LNCaP clone FGC (cell line): ENCODE measurements at places on chromosomes 13 and 19.

DNA sequence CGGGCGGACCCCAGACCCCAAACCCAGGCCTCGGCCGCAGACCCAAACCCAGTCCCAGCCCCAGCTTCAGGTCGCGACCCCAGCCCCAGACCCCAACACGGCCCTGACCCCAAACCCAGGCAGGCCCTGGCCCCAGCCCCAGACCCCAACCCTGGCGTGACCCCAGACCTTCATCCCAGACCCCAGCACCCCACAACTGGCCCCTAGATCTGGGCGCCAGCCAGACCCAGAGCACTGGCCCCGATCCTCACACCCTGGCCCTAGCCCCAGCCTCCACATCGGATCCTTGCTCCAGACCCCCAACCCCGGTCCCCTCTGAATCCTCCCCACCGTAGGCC is 7.5 kb downstream of the MBD3 start:
- DNase-seq: no peak

GRCh38 chr13:21738630-21739029 is 67.8 kb downstream of the FGF9 start:
- no peak for DNase-seq

DNA sequence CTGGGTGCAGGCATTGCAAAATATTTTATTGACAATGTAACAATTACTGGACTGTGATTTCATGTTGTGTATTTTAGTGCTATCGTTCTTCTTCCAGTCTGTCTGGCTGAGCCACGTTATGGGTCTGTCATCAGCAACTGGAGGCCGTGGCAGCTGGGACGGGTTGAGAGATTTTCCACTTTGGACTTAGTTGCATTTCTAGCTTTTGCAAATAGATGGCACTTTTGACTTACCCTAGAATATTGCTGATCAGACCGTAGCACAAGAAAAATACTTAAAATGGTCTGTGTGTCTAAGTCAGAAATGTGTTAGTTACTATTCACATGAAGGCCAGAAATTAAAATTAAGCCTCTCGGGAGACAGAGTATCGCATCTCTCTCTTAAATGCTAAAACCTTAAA is 211.1 kb downstream of the TEX29 start:
- no peak for DNase-seq

- no peak for DNase-seq
Observed at GRCh38 chr19:58529405-58529804, 9.8 kb upstream of the ZBTB45 start.

DNA sequence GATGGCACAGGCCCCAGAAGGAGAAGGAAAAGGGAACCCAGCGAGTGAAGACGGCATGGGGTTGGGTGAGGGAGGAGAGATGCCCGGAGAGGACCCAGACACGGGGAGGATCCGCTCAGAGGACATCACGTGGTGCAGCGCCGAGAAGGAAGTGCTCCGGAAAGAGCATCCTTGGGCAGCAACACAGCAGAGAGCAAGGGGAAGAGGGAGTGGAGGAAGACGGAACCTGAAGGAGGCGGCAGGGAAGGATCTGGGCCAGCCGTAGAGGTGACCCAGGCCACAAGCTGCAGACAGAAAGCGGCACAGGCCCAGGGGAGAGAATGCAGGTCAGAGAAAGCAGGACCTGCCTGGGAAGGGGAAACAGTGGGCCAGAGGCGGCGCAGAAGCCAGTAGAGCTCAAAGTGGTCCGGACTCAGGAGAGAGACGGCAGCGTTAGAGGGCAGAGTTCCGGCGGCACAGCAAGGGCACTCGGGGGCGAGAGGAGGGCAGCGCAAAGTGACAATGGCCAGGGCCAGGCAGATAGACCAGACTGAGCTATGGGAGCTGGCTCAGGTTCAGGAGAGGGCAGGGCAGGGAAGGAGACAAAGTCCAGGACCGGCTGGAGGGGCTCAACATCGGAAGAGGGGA is 1.1 kb downstream of the PPP1R12C start:
- no peak for DNase-seq

DNA sequence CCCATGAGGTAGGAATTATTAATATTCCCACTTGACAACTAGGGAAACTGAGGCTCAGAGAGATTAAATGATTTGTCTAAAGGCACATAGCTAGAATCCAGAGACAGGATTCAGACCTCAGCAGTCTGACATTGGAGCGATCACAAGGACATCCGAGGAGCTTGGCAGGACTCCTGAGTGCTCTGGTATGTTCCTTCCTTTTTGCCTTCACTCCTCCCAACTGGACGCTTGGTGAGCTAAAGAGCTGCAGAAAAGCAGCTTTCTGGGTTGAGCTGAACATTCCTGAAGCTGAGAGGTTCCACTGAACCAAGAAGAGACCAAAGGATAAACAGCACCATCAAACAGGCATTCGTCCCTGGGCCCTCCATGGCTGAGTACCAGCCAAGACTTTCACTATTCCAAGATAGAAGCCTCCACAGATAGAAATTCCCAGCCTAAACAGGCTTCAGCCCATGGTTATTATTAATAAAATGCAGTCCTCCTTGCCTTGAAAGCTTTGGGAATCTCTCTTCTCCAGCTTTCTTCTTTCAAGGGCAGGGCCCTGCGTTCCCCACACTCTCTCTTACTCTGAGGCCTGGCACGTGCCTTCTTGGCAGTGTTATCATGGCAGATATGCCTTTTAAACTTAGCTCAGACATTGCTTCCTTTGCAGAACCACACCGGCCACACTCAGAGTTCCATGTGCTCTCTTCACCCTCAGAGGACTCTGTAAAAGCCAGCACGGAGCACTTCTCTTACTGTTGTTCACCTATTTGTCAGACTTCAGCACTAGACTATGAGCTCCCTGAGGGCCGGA is 97.1 kb downstream of the CYSLTR2 start:
- no peak for DNase-seq

DNA sequence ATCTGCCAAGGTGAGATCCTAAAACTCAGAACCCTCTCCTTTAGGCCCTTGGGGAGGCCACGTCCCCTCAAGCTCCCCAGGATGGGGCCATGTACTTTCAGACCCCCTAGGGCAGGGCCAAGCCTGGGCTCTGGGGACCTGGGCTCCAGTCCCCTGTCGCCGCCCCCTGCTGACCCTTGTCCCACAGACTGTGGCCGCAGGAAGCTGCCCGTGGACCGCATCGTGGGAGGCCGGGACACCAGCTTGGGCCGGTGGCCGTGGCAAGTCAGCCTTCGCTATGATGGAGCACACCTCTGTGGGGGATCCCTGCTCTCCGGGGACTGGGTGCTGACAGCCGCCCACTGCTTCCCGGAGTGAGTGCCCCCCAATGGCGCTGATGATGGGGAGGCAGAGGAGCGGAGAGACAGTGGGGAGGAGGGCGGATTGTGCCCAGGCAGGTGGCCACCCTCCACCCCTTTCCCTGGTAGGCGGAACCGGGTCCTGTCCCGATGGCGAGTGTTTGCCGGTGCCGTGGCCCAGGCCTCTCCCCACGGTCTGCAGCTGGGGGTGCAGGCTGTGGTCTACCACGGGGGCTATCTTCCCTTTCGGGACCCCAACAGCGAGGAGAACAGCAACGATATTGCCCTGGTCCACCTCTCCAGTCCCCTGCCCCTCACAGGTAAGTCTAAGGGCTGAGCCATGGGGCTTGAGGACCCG is 18.8 kb downstream of the HPN start:
- no peak for DNase-seq

DNA sequence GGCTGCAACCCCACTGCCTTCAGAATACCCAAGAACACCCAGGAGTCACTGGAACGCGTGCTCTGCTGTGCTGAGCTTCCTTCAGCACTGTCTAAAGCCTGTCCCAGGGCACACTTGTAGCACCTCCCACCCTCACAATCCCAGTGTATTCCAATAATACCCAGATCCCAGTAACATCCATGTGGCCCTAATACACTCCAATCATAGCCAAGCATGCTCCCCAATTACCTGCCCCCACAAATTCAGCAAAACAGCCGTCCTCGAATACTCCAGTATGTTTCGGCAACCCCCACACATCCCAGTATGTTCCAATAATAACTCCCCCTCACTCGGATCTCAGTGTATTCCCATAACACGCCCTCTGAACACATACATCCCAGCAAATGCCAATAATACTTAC is 29.2 kb downstream of the SHANK1 start:
- DNase-seq: no peak

GRCh38 chr19:7856679-7857663 is 17.2 kb downstream of the PRR36 start:
- no peak for DNase-seq

- DNase-seq: no peak
Observed at GRCh38 chr19:14563989-14564651, 7.7 kb downstream of the NDUFB7 start.

- no peak for DNase-seq
Observed at GRCh38 chr13:84684048-84684662, 801.9 kb upstream of the SLITRK1 start.

- no peak for DNase-seq
Observed at GRCh38 chr19:19531951-19532805, 3.5 kb downstream of the YJEFN3 start.

DNA sequence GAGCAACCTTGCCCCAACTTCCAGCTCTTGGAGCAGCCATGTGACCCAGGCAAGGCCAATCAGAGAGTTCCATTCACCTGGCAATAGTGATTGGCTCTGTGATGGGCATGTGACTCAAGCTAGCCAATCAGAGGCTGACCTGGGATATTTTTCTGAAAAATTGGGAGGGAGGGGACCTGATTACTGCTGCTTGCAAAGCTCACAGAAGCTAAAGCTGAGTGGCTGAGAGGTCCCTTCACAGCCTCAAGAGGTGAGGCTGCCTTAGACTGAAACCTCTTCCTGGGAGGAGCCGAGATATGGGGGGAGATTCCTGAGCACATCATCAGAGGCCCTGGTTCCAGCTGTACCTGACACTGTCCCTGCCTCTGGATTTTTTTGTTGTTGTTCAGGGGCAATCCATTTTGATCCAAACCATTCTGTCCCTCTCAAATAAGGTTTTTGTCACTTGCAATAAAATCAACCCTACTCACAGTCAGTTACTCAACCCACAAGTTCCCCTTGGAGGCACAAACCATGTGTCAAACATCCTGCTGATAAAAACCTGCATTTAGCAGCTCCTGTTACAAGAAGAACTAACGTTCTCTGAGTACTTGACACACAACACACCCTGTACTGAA is 4.8 kb downstream of the CIB3 start:
- no peak for DNase-seq

GRCh38 chr13:19890030-19890429 is 26.6 kb upstream of the ZMYM5 start:
- no peak for DNase-seq

DNA sequence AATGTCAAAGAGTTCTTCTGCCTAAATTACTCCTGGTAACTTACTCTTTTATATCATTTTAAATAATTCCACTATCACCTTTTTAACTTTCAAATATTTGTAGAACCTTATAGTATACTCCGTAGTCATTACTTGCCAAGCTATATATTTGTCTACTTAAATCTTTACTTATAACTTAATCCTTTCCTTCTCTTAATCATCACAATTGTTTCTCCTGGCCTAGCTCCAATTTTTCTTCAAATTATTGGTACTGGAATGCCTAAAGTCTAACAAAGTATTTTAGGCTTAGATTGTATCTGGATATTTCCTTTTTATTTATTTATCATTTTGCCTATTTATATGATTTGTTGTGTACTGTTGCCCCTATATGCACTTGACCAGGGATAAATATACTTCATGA is 109.5 kb downstream of the MZT1 start:
- DNase-seq: no peak

DNA sequence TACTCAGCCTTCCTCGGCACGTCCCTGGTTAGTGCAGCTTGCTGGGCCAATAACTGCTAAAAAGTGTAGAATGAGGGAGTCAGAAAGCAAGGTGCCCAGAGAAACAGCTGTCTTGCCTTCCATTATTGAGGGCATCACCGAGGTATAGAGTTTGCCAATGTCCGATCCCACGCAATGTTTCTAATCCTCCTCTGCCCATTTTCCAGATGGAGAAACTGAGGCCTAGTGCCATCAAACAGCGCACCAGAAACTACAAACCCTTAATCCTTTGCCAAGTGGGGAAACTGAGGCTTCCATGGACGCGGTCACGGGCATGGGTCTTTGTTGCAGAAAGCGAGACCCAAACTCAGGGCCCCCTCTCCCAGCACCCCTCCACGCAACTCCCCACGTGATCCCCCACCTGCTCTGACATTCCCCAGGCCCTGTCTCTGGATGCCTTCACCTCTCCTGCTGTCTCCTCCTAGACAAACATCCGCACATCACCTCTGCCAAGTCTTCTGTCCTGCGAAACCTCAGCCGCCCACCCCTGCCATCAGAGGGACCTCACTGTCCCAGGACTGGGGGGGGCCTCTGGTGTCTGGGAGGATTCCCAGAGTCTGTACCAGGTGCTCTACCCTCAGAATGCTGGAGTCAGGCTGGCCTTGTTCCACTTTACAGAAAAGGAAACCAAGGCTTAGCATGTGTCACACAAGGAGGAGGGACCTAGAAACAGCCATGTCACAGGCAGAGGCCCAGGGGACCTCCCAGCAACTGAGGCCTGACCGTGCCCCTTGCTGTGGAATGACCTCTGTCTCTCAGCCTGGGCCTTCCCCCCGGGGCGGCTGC is 930 bp upstream of the PDE4C start:
- no peak for DNase-seq

DNA sequence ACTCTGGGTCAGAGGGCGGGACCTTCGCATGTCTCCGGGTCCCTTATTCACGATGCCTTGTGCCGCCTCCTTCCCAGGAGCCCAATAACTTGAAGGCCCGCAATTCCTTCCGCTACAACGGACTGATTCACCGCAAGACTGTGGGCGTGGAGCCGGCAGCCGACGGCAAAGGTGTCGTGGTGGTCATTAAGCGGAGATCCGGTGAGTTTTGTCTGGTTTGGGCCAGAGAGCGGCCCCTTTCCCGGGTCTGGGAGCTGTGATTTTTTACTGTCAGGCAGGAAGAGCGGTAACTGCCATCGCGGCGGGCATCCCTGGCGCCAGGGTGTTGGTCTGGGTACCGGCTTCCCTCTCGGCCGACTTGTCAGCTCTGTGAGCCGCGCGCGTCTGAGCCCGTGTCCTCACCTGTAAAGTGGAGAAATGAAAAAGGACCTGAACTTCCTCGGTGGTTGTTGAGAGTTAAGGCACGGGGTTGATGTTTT is 800 bp downstream of the RPL28 start:
- no peak for DNase-seq

DNA sequence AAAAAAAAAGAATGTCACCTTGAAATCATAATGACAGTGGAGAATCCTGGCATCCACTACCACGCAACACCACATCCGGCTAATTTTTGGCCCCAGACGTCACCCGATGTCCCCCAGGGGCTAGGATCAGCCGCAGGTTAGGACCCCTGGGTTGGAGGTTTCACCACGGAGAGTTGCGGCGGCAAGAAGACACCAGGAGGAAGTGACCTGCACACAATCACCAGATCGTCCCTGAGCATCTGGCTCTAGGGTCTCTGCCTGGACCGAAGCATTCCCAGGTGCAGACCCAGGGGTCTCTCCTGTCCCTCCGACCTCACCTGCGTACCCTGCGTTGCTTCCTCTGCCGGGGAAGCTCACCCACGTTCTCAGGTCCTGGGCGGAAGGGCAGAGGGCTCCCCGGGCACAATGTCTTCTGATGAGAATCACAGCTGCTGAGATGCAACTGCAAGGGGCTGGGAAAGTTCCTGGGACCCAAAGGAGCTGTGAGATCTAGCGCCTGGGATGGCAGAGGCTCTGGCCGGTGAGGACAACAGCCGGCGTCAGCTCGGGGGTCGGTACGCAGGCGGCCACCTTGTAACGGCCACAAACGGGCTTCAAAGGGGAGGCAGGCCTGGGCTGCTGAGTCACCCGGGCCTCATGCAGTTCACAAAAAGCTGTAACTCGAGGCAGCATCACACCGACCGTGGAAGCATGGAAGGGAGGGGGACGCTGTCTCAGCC is 111.2 kb downstream of the GADD45B start:
- DNase-seq: no peak

GRCh38 chr13:93805736-93806135 is 579.1 kb downstream of the GPC6 start:
- no peak for DNase-seq
